EL (cell line): ENCODE measurements at places on chromosomes 11 and 22.
A peak's percentile ranks its signal among the peaks of the same experiment; 100 is the strongest.

GRCh38 chr22:30002861-30003486 lies 77.3 kb upstream of the HORMAD2 start:
- DNase-seq, result no peak

GRCh38 chr11:124887667-124888013 lies 10.0 kb downstream of the ROBO4 start:
- DNase-seq, result no peak

GRCh38 chr22:30890686-30891442 lies 77.7 kb downstream of the MORC2 start:
- peak; percentile 25 for DNase-seq

DNA sequence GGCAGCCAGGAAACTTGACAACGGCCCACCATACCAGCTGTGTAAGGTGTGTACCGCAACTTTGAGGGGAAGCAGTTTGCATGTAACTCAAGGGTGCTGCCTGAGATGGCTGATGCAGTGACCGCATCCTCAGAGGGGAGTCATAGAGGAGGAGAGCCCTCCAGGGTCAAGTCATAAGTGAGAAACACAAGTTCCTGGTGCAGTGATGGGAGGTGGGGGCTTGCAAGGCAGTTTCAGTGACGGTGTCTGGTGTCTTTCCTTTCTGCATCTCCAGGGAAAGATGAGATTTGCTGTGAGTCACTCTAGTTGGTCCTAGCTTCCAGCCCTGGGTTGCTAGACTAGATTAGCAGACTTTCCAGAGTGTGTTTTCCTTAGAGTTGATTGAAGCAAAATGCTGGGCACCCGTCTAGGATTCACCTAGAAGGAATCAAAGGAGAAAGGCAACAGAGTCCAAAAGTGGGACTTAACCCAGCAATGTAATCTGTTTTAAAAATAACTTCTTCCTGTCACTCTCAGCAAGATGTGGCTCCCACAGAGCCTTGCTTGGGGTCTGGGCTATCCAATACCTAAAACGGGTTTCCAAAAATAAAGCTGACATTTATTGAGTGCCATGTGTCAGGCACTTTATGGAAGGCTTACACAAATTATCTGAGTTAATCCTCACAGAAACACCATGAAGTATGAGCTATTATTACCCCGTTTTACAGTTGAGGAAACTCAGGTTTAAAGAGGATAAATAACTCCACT lies 265.4 kb upstream of the PLET1 start:
- no peak for DNase-seq

DNA sequence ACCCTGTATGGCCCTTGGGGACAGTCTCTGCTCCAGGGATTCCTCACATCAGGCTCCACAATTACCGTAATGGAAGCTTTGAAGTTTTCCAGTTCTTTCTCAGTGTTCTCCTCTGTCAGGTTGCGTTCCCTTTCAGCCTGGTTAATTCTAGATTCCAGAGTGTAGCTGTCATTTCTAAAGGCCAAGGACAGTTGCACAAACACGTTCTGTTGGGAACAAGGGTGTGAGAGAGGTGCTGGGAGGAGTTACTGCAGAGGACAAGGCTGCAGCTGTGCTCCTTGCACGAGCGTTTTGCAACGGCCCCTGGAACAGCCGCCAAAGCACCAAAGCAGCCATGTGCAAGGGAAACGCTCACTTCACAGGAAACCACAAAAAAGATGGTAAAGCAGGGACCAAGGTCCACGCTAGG lies 35.9 kb upstream of the LYVE1 start:
- peak; percentile 35 for DNase-seq

- no peak for DNase-seq
Observed at GRCh38 chr11:105490333-105490732, 119.5 kb upstream of the GRIA4 start.

- peak; percentile 39 for DNase-seq
Observed at GRCh38 chr11:114678125-114679036, at the start of gene NXPE2. TSS of gene NXPE2 (plus strand) at chr11:114678527. CDS start at chr11:114678576, 49 bp downstream.

DNA sequence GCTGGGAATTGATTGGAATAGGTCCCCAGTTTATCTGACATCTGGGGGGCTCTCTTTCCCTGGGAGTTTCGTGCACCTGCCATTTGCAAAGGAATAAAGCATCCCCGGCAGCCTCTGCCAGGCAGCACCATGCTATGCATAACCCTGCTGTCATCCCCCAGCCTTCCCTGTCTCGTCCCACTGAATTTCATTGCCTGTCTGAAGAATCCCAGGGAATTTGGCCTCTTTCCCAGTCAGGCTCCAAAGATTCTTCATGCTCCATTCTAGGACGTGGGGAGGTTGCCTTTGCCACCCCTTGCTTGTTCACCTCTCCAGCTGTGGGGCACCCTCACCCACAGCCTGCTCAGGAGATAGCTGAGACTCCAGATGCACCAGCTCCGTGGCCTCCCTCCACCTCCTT lies 195.1 kb upstream of the TBCEL start:
- no peak for DNase-seq

DNA sequence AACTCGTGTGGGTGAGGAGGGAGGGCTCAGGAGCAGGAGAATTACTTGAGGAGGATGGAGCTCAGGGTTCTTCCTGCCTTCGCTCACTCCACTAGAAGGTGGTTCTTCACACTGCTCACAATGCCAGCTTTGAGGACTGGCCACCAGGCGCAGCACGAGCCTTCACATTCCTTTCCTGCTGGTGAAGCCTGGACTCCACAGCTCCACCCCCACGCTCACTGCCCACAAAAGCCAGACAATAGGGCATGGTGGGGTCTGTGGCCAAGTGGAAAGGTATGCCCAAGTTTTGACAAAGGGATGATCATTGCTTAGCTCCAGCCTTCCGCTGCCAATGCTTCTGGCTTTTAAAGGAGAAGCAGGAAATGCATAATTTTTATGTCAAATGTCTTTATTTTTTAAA lies 58.0 kb upstream of the FADD start:
- DNase-seq, result no peak

DNA sequence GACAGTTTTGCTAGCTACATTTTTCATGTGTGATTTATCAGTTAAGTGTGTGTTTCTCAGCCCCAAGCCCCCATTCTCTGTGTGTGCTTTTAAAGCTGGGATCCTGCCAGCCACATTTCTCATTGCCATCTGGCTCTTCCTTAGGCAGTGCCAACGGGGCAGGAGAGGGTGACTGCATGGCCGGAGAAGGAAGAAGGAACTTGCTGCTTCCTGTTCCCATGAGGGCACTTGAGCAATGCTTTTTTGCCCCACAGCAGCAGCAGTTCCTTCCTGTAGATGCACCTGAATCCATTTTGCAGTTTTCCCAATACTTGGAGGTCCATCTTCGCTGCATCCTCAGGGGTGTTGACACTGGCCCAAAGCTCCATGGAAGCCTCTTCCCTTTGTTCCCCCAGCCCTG lies 37.5 kb downstream of the TNRC6B start:
- peak; percentile 42 for DNase-seq

DNA sequence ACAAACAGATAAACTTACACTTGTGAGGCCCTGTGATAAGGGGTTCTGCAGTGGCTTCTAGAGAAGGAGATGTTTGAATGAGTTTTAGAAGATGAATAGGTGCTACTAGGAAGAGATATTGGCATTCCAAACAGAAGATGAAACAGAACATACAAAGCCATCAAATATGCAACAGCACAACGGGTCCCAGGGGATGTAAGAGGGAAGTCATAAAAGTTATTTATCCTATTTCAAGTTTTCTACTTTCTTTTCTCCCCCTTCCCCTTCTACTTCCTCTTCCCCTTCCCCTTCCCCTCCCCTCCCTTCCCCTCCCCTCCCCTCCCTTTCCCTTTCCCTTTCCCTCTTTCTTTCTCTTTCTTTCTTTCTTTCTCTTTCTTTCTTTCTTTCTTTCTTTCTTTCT lies 94.9 kb upstream of the CADM1 start:
- no peak for DNase-seq

DNA sequence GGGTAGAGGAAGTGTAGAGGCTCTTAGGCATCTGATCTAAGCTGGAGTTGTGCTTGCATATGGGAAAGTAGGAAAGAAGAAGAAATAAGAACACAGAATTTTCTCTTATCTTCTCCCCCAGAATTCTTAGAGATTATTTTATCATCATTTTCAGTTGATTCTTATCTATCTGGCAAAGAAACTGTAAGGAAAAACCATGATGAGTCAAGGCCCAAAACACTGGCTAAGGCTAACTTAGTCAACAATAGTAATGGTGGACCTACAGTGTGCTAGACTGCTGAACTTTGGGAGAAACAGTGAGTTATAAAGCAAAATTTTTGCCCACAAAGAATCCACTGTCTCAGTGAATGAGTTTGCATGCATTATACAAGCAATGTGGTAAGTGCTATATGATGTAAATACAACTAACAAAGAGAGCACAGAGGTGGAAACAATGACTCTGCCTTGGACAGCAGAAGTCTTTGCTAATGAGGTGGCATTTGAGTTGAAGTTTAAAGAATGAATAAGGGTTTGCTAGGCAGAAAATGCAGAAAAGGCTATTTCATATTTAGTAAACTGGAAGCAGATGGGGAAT lies 344.5 kb upstream of the PLET1 start:
- no peak for DNase-seq

GRCh38 chr11:55726715-55727324 lies 46.4 kb upstream of the OR5D13 start:
- DNase-seq, result no peak

DNA sequence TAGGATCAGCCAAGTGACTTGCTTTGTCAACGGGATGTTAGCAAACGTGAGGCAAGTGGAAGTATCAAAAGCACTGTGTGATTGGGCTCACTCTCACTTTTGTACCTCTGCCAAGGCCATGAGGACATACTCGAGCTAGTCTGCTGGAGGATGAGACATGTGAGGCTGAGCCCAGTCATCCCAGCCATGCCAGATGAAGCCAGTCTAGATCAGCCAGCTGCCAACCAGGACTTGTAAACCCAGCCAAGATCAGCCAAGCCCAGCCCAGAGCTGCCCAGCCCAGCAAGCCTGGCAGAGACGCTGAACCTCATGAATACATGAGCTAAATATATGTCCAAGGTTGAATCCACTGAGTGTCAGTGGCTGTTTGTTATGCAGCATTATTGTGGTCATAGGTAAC lies 369.7 kb downstream of the MN1 start:
- DNase-seq, result no peak

GRCh38 chr11:65183201-65183891 lies 1.6 kb downstream of the CAPN1 start:
- DNase-seq, result no peak

DNA sequence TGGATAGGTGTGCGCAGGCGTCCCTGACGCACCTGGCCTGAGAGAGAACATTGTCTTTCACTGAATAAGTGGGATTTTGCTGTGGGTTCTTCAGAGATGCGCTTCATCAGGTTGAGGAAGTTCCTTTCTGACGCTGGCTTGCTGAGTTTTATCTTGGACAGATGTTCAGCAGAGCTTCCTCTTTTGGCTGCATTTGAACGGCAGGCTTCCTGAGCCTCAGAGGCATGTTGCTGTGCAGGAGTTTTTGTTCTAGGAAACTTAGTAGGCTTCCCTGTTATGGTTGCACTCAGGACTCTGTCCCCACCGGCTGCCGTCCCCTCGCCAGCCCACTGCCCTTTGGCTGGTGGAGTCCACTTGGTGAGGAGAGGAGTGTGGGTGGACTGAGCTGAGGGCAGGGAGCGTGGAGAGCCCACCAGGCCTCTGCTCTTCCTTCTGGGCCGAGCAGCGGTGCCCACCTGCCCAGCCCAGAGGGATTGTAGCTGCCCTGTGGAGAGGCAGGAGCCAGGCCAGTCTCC lies 17.2 kb downstream of the FRMD8 start:
- DNase-seq, result no peak

- peak; percentile 98 for DNase-seq
Observed at GRCh38 chr11:35030716-35031213, 108.2 kb upstream of the CD44 start.

DNA sequence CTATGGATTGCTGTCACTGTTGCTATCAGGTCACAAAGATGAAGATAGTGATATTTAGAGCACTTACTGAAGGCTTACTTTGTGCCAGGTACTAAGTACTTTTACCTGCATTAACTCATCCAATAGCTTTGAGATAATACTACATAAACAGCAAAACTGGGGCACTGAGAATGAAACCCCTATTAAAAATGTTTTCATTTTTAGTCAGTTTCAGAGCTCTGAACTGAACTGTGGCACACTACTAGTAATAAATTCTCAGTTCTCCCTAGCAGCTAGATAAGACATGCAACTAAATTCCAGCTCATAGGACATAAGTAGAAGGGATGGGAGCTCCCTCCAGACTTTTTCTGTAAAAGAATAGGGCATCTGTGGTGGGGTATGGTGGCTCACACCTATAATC lies 24.0 kb downstream of the ARFGAP3 start:
- DNase-seq, result no peak

DNA sequence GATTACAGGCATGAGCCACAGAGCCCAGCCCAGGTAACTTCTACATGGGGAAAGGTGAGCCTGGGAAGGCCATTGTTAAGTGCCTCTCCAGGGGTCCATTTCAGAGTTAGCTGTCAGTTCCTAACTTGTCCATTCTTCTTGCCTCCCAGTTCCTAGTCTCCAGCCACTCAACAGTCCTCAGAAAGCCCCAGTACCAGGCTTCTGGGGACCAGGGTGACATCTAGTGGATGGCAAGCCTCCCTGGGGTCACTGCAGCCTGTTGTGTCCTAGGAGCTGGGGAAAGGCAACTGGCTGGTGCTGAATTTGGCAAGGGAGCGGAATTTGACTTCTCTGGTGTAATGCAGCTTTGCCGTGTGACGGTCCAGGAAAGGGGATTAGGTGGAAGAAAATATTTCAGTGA lies 2.1 kb downstream of the LGALS12 start:
- no peak for DNase-seq

- DNase-seq, result peak; percentile 60
Observed at GRCh38 chr22:46090631-46091201, 59.6 kb upstream of the PPARA start.

GRCh38 chr11:108663154-108663877 lies 1.6 kb upstream of the DDX10 start:
- no peak for DNase-seq

GRCh38 chr22:32707971-32708370 lies 93.5 kb upstream of the TIMP3 start:
- peak; percentile 50 for DNase-seq

GRCh38 chr11:45176996-45177395 lies 30.6 kb downstream of the PRDM11 start:
- DNase-seq, result no peak

DNA sequence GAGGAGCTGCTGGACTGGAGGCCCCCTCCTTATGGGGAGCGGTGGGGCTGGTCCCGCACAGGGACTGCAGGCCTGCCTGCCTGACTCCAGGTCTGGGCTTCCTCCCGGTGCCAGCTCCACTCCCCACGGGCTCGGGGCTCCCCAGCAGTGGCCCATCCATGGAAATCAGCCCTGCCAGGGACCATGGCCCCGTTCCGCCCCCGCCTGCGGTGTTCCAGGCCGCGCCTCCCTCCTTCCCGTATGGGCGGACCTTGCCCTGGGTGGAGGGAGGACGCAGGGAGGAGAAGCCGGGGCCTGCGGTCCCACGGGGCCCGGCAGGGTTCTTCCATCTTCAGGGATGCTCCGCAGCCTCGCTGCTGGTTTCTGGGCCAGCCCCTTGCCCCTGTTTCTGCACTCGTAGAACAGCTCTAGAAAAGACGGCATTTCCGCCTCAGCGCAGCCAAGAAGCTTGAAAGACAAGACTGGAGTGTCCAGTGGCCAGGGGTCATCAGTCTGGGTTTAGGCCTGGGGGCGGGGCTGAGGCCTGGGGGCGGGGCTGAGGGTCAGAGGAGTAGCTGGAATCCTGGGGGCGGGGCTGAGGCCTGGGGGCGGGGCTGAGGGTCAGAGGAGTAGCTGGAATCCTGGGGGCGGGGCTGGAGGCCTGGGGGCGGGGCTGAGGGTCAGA lies 1330.6 kb downstream of the BRD1 start:
- no peak for DNase-seq

- no peak for DNase-seq
Observed at GRCh38 chr22:28939932-28940331, 56.6 kb downstream of the ZNRF3 start.

- DNase-seq, result no peak
Observed at GRCh38 chr11:19822531-19822930, 109.9 kb downstream of the NAV2 start.
